Activated CD8-positive, alpha-beta memory T cell treated with anti-CD3 and anti-CD28 coated beads for 1 hour (primary cell): ENCODE measurements at places on chromosomes 4 and X.

GRCh38 chrX:25810202-25810601 lies 327.9 kb upstream of the MAGEB18 start:
- no peak for DNase-seq

DNA sequence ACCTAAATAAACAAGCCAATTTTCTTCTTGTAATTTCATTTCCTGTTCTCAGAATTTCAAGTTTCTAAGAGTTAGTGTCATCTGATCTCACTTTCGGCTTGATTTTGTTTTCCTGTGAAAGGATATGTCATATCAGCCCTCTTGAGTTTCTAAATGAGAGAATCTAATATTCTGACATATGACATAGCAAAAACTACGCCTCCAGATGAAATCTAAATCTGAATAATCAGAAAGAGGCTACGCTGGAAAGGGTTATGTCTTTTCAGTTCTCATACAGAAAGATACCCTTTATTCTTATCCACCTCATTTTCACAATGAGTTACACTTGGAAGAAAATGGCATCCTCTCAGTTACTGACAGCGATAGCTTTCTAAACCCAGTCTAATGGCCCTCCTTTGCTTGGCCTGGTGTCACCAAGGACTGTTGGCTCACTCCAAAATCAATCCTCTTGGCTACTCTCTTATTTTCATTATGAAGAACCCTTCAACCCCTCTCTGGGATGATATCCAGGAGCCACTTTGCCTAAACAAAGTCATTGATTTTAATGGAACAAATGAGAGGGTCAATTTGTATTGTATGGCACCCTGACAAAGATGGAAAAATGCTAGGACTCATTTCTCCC lies 65.6 kb downstream of the ASB9 start:
- DNase-seq: no peak

GRCh38 chr4:144787365-144788258 lies 141.7 kb downstream of the HHIP start:
- no peak for DNase-seq

DNA sequence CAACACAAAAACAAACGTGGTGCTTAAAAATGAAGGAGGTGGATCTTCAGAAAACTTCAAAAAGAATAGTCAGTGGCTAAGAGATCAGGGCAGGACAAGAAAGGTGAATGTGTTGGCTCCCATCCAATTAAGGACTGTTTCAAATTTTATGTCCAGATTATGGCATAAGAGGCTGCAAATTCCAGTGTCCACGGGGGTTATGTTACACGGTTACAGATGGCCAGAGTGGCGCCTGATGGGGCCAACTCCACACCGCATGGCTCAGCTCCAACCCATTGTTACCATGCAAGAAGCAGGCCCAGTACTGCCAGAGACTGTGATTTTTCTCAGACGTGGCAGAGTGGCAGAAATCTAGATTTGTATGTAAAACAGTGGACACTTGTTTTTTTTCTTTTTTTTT lies 168.4 kb upstream of the TENM3 start:
- DNase-seq: no peak

- DNase-seq: no peak
Observed at GRCh38 chr4:173269280-173269679, 64.9 kb downstream of the HMGB2 start.

DNA sequence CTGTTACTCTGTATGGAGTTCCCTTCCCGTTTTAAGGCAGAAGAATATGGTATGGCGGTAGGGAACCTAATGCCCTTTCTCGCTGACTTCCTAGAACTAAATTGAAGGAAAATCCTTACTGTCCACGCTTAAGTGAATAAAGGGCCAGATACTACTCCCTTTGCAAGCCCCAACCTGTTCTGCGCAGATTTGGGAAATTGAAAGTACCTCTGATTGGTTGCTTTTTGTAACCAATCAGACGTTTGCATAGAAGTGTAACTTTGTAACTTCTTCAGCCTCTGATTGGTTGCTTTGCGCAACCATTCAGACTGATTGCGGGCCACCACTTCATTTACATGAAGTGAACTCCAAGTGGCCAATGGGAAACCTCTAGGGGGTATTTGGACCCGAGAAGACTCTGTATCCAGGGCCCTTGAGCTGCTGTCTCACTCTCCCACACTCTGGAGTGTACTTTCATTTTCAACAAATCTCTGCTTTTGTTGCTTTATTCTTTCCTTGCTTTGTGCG lies 1.2 kb upstream of the TMEM33 start:
- DNase-seq: no peak

DNA sequence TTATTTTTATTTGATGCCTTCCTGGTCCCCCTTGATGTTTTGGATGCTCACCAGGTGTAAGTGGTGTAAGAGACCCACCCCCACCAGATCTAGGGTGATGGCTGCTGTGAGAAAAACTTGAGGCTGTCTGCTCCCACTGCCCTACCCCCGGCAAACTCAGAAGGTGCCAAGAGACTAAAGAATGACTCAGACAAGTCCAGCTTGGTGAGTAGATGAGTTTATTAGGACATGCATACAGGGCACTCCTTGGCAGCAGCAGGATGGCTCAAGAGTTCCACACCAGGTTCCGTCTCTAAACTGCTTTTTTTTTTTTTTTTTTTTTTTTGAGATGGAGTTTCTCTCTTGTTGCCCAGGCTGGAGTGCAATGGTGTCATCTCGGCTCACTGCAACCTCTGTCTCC lies 84.0 kb upstream of the HPF1 start:
- DNase-seq: no peak

DNA sequence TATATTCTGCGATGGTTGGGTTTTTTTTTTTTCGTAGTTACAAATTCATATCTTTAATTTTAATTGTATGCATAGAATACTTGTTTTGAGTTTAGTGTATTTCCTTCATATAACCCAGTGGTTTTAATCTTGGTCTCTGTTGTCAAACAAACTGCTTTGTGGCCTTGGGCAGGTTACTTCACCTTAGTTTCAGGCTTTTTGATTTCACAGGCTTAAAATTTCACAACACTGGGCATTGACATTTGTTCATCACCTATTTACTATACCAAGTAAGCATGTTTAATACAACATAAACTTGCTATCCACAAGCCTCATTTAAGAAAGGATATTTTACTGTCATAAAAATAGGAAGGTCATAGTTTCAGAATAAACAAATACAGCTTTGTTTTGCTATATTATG lies 14.7 kb downstream of the RAPGEF2 start:
- no peak for DNase-seq

DNA sequence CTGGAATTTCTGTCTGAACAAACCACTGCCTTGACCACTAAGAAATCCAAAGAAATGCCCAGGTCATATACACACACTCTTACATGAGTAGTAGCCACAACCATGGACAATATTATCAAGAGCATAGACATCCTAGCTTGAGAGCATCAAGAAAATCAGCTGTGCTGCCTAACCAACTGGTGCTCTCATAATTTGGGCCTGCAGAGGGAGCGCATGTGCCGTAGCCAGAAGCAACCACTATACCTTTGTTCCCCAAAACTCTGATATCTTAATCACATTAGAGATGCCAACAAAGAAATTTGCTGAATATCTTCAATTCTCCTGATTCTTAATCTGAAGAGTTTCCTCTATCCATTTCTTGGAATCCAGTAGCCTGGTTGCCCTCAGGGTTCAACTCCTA lies 163.6 kb downstream of the ZNF674 start:
- peak; percentile 5 for DNase-seq

- DNase-seq: no peak
Observed at GRCh38 chr4:150886597-150886996, 128.5 kb downstream of the LRBA start.

DNA sequence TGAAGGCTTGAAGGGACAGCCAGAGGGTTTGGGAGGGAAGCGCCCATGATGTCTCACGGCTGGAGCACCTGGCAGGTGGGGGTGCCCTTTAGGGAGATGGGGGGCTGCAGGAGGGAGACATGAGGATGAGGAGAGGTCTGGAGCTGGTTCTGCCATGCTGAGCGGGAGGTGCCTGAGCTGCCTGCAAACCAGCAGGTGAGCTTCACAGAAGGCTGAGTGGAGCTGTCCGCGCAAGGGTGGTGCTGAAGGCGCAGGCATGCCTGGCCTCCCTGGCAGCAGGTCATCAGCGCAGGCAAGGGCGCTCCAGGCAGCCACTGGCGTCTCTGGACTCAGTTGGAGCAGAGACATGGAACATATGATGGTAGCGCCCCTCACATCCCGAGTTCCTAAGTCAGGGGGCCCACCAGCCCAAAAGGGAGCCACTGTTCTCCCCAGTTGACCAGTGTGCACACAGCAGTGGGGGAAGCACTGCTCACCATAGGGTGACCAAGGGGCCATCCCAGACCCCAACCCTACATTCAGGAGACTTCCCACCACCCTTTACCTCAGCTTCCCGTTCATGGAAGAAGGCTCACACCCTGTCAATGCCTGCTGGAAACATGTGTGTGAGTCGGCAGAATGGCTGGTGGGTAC lies 25.8 kb downstream of the ADRA2C start:
- no peak for DNase-seq

DNA sequence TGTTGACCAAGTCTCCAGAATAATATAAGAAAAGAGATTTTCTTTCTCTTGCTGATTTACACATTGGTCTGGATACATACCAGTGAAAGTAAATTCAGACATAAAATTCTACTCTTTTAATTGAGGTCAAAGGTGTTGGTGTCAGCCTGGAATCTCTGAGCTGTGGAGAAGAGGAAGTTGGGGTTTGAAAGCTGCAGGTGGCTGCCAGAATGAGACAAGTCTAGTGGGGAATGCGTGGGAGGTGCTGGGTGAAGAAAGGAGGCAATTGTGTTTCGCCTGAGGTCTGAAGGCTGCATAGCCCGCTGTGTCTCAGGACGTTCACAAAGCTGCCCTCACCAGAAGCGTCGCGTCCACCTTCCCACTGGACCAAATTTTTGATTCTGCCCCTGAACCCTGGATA lies 31.2 kb downstream of the PHEX start:
- no peak for DNase-seq

GRCh38 chr4:180197471-180197870 lies 2045.7 kb upstream of the TENM3 start:
- no peak for DNase-seq

- no peak for DNase-seq
Observed at GRCh38 chrX:63751481-63751880, 33.5 kb downstream of the ARHGEF9 start.

DNA sequence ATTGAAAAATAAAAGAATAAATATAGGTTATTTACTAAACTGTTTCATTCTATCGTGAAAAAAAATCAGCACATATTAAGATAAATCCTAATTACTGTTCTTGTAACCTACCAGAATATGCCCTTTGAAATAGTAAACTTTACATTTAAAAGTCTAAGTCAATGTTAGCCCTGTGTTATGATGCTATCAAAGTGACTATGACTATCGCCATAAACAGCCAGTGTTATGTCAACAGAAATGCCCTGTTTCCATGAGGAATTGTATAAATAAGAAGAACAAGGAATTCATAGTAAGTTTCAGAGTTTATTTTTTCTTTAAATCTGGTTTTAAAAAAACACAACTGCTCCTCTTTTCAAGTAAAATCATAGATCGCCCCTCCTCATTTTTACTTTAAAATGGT lies 11.4 kb downstream of the NR3C2 start:
- no peak for DNase-seq

GRCh38 chrX:136754651-136755050 lies 26.1 kb downstream of the ARHGEF6 start:
- DNase-seq: no peak

DNA sequence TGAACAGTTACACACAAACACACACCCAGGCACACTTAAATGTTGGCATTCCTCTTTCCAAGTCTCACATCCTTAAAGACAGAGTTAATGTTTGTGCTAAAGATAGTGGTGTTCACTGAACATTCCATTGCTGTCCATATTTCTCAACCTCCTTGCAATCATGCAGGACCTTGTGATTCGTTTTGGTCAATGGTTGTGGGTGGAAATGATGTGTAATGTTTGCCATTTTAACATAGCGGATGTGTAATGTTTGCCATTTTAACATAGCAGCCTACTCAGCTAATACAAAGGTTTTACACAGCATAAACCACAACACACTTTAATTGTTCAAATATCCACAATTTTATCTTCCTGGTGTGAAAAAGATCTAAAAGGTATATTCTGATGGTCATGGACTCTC lies 93.9 kb downstream of the CEP44 start:
- no peak for DNase-seq

DNA sequence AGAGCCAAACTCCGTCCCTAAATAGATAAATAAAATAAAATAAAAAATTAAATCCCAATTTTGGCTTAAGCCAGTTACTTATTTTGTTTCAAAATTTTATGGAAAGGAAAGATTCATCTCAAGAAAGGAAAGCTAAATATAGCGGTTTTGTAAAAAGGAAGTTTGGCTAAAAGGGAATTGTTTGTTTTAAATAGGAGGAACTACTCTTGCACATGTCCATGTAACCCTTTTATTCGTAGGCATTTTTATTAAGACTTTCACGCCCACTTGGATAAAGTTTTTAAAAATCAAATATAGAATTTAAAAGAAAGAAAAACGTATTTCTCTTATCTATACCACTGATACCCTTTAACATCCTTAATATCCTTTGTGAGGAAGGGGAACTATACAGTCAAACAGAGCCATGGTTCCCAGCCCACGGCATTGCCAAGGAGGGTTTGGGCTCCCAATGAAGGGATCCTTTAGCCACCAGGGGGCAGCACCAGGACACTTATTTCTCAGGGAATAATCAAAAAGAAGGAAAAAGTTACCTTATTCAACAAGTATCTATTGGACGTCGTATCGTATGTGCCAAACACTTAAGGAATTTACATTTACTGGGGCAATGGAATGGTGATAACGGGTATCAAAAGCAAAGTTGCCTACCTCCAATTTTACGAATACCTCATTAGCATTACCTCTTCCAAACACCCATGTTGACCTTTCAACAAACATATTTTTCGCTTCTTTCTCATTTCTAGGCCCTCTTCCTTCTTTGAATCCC lies 27.7 kb downstream of the CDKN2AIP start:
- peak; percentile 79 for DNase-seq

DNA sequence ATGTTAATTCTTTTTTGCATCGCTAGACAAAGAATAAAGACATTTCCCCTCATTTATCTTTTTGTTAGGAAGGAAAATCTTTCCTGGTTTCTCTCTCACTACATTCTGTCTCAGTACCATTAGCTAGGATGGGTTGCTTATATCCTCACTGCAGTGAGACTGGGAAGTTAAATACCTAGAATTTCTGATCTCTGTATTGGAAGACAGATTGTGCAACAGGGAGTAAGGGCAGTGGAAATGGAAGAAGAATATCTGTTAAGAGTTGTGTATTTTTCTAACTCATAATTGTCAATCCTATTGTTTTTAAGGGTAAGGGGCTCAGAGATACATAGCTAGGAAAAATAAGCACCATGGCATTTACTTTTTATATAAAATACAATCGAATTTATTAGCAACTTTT lies 19.6 kb downstream of the PTPN13 start:
- no peak for DNase-seq

GRCh38 chrX:12349201-12349600 lies 210.9 kb downstream of the FRMPD4 start:
- DNase-seq: no peak

- DNase-seq: no peak
Observed at GRCh38 chrX:72054779-72055489, 76.8 kb downstream of the RTL5 start.

DNA sequence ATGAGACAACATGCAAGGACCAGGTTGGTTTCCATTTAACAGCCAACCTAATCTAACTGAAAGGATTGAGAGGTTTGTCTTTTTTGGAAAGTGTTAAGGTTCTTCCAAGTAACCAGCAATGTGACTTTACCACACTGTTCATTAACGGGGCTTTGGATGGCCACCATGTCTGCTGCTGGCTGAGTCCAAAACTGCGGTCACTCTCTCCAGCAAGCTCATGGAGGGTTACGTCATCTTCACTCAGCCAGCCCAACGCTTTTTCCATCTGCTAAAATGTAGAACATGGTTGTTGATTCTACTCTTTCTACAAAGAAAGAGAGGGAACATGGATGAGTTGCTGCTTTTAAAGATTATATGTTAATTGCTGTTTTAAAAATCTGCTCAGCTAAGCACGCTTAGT lies 11.0 kb downstream of the PKD2 start:
- no peak for DNase-seq
